Stimulated activated CD8-positive, alpha-beta memory T cell treated with anti-CD3 and anti-CD28 coated beads, Interleukin-4, amount 100 ng/mL, for 48 hours (primary cell): ENCODE measurements at places on chromosomes 6 and 20.

DNA sequence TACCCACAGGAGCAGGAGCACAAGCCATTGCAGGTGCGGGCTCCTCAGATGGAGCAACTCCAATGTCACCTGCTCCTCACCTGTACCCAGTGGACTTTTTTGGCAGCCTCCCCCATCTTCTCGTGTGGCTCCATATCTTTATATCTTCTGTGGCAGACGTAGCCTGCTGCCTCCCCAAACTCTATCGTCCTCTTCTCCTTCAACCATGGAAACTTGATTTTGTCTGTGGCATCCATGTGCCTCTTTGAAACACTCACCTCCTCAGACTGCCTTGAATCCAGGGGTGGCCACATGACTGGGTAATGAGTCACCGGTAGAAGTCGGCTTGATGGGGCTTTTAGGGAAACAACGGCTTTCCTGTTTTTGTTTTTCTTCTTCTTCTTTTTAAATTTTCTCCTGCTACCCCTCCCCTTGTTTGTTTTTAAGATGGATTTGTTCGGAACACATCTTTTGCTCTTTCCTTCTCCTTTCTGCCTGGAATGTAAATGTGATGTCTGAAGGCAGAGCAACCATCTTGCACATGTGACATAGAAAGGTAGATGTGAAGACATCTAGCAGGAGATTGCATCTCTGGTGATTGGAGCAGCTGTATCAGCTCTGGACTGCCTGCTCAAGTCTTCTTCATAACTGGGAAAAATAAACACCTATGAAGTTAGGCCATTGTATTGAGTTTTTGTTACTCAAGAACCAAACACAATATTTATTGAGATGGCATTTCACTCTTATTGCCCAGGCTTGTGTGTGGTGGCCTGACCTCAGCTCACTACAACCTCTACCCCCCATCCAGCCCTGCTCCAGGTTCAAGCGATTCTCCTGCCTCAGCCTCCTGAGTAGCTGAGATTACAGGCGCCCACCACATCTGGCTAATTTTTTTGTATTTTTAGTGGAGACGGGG lies 69.9 kb upstream of the DDR1 start:
- peak; percentile 71 for DNase-seq

DNA sequence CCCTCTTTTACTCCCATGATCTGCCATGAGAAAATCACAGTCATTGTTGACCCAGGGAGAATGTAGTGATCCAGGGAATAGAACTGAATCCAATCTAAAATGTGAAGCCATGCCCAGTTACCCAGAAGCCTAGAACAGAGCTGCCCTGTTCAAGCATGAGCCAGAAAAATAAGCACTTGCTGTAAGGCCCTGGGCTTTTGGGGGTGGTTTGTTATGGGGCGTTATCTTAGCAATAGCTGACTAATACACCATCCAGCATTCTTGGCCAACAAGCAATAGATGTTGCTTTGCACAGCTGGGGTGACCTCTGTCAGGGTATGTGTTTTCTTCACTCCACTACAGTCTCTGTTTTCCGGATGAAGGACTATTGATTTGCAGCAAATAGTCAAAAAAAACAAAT lies 120.4 kb downstream of the ZFP64 start:
- no peak for DNase-seq

- DNase-seq: no peak
Observed at GRCh38 chr20:23884771-23885162, 5.2 kb upstream of the CST5 start.

- no peak for DNase-seq
Observed at GRCh38 chr6:15408758-15409157, 162.9 kb downstream of the JARID2 start.

- DNase-seq: no peak
Observed at GRCh38 chr6:81237226-81237625, 515.3 kb downstream of the TENT5A start.

DNA sequence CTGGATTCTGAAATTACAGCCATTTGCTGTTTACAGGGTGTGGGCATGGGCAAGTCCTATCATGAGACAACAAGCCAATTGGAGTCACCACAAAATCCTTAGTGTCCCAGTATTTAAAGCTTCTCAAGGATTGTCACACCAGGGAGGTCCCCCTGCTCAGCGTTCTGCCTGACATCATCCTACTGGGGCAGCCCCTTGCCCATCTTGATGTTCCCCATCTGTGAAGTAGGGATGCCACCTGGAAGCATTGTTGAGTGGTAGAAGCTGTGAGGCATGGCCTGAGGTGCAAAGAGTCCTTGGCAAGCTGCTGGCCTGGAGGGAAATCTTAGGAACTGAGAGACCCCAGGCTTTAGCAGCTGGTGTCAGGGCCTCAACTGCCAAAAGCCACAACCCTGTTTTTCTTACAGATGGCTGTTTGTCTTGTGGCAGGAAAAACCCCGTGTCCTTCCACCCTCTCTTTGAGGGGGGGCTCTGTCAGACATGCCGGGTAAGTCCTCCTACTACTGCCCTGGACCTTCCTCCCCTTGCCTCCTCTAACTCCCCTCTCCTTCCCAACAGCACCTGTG lies 23.3 kb upstream of the MAPRE1 start:
- DNase-seq: no peak

DNA sequence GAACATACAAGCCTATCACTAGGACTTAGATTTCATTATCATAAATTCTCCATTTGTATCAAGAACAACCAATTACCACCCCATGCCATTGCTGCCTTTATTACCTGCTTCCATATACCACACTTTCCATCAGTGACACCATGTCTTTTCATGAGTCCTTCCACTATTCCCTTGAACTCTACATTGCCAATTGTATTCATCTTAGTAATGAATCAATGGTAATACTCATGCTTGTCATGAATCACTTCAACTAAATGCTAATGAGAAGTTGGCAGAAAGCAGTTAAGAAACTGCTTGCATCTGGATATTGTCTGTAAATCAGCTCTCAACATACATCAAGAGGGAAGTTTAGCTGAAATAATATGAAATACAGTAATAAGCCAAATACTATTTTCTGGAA lies 61.2 kb upstream of the RNF217 start:
- no peak for DNase-seq

DNA sequence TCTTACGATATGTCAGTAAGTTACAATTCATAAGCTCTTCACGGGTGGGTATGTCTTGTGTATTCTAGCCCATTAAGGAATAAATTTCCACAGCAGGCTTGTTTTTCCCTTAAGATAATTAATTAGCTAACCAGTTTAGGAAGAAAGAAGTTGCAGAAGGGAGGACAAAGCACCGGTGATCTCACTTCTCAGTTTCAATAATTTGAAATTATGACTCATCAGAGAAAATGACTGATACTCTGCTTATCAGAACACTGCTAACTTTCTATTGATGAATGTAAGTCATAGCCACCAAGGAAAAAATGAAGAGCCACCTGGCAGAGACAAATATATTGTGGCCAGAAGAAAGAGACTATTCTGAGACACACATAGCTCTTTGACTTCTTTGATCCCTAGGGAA lies 35.0 kb upstream of the ENTPD6 start:
- no peak for DNase-seq

DNA sequence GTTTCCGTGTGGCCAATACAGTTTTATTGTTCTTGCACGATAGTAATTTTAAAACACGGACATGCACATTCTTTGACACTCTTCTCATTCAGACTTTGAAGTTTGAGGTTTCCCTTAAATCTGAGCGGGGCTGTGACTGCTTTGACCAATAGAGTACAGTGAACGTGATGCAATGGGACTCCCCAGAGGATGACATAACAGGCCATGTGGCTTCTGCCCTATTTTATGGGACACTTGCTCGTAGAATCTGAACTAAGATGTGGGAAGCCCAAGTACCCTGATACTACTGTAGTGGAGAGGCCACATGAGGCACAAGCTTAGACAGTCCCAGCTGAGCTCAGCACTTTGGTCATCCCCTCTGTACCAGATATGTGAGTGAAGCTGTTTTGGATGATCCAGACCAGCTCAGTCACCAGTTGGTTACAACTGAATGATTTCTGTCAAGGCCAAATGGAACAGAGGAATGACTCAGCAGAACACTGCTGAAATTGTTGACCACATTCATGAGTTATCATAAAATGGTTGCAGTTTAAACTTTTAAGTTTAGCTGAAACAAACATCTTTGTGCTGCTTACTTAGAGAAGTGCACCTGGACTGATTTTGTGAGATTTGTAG lies 279.4 kb downstream of the RFPL4B start:
- no peak for DNase-seq

GRCh38 chr6:50021894-50022293 lies at the start of gene DEFB110:
Gene DEFB110 (minus strand): TSS chr6:50021994. CDS start chr6:50021935, 59 bp downstream.
- no peak for DNase-seq

GRCh38 chr20:16212790-16213189 lies 360.5 kb downstream of the KIF16B start:
- DNase-seq: no peak

DNA sequence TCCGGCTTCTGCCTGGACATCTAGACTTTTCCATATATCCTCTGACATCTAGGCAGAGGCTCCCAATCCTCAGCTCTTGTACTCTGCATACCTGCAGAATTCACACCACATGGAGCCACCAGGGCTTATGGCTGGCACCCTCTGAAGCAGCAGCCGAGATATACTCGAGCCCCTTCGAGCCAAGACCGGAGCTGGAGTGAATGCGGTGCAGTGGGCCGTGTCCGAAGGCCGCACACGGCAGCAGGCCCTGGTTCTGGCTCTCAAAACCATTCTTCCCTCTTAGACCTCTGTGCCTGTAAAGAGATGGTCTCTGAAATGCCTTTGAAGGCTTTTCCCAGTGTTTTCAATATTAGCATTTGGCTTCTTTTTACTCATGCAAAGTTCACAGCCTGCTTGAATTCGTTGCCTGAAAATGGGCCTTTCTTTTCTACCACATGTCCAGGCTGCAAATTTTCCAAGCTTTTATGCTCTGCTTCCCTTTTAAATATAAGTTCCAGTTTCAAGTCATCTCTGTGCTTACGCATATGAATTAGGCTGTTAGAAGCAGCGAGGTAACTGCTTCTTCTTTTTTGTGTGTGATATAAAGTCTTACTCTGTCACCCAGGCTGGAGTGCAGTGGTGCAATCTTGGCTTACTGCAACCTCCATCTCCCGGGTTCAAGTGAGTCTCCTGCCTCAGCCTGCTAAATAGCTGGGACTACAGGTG lies 3.8 kb upstream of the SIRPB1 start:
- no peak for DNase-seq

- DNase-seq: peak; percentile 66
Observed at GRCh38 chr20:20824924-20825584, 112.6 kb upstream of the RALGAPA2 start.

DNA sequence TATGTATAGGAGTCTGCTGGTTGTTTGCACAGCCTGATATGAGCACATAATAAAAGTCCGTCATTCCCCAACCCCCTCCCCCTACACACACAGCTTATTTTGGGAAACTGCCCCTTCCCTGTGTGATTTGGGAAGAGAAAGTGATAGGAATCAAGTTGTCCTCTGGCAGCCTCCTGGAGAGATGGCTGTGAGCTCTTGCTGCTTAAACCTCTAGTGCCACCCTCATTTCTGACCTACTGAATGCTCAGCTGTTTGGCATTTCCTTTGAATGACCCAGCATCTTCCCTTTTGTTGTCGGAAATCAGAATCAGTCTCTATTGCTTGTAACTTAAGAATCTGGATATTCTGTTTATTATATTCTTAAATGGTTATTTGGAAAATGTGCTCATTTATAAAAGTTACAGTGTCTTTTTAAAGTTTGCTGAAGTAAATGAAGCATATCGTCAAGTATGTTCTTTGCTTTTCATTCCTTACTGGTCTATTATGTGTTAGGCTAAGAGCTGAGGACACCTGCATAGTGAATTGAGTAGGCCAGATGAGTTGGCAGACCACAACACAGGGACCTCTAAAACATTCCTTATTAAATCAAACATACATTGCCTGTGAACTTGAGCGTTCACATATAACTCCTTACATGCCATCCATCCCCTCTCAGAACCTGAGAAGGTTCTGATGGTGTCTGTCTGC lies 5.5 kb downstream of the RWDD2A start:
- no peak for DNase-seq
